PC-3 (cell line): ENCODE measurements at places on chromosomes 3 and 15. TPM values are rescaled to one million over a fixed set of nuclear protein-coding genes. Genes with fewer than 3 reads are reported as not detected.

GRCh38 chr15:85986116-85986515 lies 93.6 kb upstream of the AGBL1 start:
- no peak for DNase-seq

DNA sequence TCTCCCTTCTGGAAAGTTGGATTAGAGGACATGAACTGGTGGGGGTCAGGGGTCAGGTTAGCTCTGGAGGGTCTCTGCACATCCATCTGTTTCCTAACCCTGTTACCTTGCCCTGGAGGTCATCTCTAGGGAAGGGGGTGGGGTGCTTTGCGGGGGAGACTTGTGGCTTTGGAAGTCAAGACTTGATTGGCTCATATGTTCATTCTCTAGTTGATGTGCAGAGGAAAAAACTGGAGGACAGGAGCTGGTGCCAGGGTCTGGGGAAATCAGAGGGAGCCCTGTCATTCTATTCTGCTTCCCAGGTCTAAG lies 42.9 kb upstream of the ROPN1 start:
- no peak for DNase-seq

- DNase-seq, result no peak
Measured at GRCh38 chr3:112808136-112808535, 38.5 kb downstream of the CD200R1L start.

GRCh38 chr15:80815106-80815505 lies 35.9 kb downstream of the CEMIP start:
- DNase-seq, result no peak

DNA sequence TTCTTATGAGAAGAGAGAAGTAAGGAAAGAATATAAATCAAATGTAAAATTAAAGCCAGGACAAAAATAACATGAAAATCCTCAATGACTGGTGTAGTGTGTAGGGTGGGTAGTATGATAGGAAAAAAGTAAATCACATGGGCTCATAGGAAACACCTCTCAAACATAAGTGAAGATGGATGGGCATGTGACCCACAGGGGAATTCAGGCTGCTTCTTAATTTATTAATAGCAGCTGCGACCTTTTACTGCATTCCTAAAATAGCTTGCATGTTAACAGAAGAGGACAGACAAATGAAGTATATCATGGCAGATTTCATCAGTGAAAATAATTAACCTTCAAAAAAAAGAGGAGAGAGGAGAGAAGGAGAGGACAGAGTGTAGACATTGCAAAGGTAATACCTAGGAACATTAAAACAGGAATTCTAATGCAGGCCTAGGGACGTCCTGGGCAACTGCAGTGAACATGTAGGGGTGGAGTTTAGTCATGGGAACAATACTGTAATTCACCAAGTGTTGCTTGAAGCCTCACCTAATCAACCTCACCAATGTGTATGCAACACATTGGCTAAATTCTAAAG lies 132.9 kb downstream of the KCNMB2 start:
- no peak for DNase-seq

GRCh38 chr15:64144565-64145281 lies 6.8 kb upstream of the SNX22 start:
- no peak for DNase-seq

Gene GXYLT2
- 12.6 and 13.3 TPM in 2 replicates for total RNA-seq
